ENCODE measurements at places on chromosomes 7 and 10.

DNA sequence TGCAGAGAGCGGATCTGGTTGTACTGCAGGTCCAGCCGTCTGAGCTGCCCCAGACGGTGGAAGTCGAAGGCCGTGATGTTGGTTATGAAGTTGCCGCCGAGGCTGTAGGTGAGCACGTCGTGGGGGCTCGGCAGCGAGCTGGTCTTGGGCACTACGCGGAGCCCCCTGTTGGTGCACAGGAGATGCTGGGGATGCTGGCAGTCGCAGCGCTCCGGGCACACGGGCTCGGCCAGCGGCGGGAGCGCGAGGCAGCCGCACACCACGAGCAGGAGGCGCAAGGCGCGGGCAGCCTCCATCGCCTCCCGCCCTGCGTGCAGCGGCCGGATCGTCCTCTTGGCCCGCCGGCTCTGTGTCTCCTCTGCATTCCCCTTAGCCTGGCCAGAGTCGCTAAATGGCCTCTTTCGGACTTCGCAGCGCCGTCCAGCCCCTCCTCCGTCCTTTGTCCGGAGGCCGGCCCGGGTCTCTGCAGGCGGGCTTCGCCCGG, 337 bp downstream of the TRIL start:
- no peak for DNase-seq

- no peak for DNase-seq
Measured at GRCh38 chr10:58898854-58899573, 277.4 kb upstream of the PHYHIPL start.

GRCh38 chr10:50574305-50574704, 49.5 kb downstream of the SGMS1 start:
- DNase-seq = no peak

DNA sequence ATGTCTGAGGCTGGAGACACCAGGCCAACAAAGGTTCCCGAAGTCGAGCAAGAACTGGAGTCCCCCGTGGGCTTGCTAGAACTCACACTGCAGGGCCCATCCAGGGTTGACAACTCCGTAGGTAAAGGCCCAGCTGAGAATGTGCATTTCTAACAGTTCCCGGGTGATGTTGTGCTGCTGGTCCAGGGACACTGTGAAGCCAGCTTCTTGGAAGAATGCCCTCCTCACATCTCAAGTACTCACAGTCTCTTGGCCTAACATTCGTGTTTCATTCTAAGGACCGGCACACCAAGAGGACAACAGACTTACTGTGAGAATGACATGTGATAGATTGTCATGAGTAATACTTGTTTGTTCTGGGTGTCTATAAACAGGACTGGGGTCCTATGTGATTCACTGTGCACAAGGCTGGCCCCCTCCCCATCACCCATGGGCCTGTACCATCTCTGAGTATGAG, 682.3 kb upstream of the IGFBP3 start:
- no peak for DNase-seq

DNA sequence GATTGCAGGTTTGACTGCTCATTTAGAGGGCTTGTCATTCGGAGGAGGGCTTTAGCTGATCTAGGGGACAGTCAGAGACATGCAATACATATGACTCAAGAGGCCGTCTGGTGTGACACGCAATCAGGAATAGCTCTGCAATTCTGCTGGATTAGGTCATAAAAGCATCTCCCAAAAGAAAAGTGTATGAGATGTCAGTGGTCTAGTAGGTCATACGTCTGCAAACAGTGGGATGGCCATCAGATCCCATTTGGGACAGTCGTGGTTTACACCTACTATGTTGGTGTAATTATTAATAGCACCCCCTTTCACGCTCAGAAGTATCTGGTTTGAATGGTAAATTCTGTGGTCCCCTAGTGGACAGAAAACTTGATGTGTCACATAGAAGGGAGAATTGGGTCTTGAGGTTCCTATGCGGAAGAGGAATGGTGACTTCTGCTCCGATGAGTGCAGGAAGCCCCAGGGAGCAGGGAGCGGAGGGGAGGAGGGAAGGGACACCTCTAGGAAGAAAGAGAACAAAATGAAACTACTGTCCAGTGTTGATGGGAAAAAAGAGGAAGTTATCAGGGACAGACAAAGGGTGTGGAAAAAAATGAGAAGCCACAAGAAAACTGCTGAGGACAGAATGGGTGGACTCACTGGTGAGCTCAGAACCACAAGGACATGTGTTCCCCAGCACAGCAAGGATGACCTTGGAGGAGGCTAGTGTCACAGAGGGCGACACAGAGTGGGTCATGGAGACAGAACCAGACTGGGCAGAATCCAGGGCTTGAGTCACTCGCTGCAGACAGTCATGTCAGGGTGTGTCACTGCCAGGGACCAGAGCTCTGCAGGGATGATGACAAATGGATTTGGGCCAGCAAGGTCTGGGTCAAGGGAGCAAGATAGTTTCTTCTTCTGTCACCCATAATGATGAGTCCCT, 59.9 kb downstream of the MAP3K8 start:
- DNase-seq = peak; percentile 53

- no peak for DNase-seq
Measured at GRCh38 chr10:28533186-28533564, 257 bp downstream of the WAC start.

GRCh38 chr10:78342827-78343653, 309.4 kb downstream of the RPS24 start:
- DNase-seq = no peak

GRCh38 chr7:150727381-150727780, 9.8 kb upstream of the GIMAP5 start:
- DNase-seq = no peak

GRCh38 chr10:71989661-71990454, 25.7 kb downstream of the CHST3 start:
- DNase-seq = no peak

DNA sequence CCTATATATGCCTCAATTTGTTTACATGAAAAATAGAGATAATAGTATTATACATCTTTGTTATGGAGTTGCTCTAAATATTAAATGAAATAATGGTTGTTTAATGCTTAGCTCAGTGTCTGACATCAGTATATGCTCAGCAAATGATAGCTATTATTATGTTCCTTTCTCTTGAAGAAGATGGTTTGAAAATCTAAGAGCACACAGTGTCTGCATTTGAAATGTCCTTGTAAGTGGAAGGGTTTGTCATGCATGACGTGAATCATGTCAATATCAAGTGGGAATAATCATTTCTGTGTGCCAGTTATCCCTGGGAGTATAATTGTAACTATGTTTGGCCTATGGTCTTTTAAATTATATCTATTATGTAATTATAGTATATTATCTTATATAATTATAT, 377.5 kb upstream of the SORCS1 start:
- DNase-seq = no peak

DNA sequence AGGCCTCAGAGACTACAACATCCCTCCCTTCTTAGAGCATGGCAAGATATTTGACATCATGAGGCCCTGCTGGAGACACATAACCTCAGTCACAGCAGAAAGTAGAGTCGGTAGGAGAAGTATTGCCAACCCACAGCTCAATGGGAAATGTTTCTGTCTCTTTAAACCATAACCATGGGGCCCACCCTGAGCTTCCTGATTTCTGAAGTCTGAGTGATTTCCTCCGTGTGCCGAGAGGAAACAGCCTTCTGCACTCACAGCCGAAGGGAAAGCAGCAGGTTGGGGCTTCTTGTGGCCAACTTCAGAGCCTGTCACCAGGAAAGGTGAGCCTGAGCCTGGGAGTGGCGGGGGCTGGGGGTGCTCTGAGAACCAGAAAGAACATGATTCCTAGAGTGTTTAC, at the start of gene GIMAP1:
TSS of gene GIMAP1 (plus strand) at position 246 of the 400 bp plus-strand sequence. CDS start 2,435 bp downstream, outside the sequence.
- no peak for DNase-seq

DNA sequence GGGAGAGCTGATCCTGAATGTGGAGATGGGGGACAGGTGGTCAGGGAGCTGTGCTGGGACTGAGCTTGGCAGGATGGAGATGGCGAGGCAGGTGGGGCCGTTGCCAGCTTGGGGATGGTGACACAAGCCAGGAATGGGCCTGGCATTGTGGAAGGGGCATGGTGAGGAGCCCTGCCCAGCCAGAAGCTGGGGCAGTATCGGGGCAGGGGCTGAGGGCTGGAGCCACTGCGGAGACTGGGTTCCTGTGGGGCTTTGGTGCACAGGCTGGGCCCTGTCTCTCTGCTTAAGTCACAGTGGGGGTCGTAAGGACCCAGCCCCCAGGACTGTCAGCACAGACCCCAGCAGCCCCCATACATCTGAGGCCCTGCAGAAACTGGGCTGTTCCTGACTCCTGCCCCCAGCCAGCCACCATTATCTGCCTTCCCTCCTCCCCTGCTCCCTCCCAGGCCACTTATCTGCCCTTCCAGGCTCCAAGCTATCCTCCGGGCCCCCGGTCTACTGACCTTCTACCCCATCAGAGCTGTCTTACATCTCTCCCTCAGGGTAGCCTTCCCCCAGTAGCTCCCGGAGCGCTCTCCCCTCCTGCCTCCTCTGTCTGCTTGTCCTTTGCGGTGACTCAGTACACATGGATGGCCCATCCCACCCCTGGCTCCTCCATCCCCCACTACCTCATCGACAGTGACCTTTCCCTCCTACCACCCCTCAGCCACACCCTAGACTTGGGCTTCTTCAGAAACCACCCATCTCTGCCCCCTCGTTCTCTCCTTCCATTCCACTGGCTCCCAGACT, 44.2 kb downstream of the PPIF start:
- peak; percentile 0 for DNase-seq

- DNase-seq = no peak
Measured at GRCh38 chr7:96199421-96199820, 122.5 kb downstream of the SLC25A13 start.

- no peak for DNase-seq
Measured at GRCh38 chr7:16847381-16847860, 34.4 kb downstream of the AGR3 start.

- DNase-seq = no peak
Measured at GRCh38 chr7:98568891-98569290, 48.2 kb upstream of the NPTX2 start.

- no peak for DNase-seq
Measured at GRCh38 chr7:133275446-133276095, 22.7 kb downstream of the EXOC4 start.

DNA sequence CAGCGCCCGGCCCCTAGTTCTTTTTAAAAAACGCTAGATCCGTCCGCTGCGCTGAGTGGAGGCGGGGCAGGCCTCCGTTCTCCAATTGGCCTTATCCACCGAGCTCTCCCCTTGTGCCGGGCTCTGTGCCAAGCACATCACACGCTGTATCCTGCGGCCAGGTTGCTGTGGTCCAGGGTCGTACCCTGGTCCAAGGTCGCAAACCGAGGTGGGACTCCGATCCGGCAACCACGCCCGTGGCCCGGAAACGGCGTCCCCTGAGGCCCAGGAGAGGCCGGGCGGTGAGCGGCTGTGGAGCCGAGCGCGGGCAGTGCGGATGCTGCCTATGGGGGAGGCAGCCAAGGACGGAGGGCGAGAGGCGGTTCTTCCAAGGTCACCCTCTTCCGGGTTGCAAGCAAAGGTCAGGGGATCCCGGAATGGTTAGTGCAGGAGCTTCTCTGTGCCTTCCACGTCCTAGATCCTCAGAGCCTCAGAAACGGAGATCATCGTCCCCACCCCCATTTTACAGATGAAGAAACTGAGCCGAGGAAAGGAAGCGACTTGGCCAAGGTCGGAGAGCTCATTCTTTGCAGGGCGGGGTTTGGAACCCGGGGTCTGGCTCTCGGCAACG, 72.4 kb upstream of the LRRC4 start:
- DNase-seq = no peak

- DNase-seq = no peak
Measured at GRCh38 chr10:26440088-26440470, 1.9 kb downstream of the APBB1IP start.

DNA sequence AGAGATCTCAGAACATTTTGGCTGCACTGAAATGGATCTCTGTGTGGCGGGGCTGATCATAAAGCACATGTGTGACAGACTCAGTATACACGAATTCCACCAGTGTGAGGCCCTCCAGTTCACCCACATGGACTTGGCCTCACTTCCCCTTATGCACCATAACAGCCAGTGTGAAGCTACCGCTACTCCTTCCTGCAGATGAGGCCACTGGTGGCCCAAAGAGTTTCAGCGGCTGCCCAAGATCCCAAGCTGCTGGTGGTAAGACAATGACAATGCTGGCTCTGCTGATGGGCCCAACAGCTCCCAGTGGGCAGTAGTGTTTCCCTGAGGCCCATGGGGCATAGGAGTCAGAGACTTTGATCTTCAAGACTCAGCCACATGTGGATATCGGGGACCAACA, 21.0 kb upstream of the C10orf71 start:
- DNase-seq = no peak

DNA sequence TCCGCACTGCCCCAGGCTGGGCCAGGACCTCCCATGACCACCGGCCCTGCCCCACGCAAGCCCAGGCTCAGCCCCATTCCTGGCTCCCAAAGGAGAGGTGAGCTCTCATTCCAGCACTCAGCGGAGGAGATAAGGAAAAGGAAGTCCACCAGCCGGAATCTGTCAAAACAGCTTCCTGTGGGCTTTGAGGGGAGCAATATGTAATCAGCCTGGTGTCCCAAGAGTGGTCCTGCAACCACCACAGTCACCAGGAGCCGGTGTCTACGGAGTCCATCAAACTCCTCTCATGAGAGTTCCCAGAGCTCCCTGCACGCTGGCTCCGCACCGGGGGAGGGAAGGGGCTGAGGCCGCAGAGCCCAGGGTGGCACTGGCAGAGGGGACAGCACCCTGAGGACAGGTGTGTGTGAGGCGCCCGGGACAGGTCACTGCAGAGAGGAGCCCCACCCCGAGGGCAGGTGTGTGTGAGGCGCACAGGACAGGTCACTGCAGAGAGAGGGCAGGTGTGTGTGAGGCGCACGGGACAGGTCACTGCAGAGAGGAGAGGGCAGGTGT, 57.9 kb downstream of the STK32C start:
- DNase-seq = no peak

- no peak for DNase-seq
Measured at GRCh38 chr7:17044396-17044795, 162.6 kb upstream of the AGR3 start.

GRCh38 chr10:113557903-113558321, 5.1 kb downstream of the HABP2 start:
- DNase-seq = no peak

GRCh38 chr7:106031300-106032035, 68.4 kb downstream of the CDHR3 start:
- no peak for DNase-seq

DNA sequence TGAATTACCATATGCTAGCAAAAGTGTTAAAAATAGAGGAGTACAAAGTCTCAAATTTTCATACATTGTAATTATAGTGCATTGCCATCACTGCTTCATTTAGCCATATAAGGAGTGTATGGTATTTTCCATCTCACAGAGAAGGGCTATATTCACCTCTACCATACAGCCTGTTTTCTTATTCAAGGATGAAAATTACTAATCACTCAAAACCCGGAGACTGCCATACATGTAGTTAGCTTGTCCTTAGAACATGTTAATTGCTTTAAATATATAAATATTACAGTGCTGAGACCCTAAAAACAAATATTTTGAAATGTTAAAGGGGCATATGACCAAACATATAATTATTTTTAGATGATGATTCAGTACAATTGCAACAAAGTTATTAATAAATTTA, 49.4 kb downstream of the CPEB3 start:
- DNase-seq = no peak

- no peak for DNase-seq
Measured at GRCh38 chr10:133125901-133126300, 34.1 kb upstream of the KNDC1 start.

Data from thoracic aorta (tissue), 2 donors.